Hematopoietic multipotent progenitor cell treated with erythropoietin and hydrocortisone succinate and interleukin-3 and kit ligand, for 8 days (in vitro differentiated cells): ENCODE measurements at places on chromosomes 2 and 18.

- DNase-seq: peak; percentile 8
These were observed 162.7 kb upstream of the ETAA1 start for GRCh38 chr2:67234440-67234839.

GRCh38 chr2:9905413-9905812 is 46.1 kb upstream of the GRHL1 start:
- no peak for DNase-seq

DNA sequence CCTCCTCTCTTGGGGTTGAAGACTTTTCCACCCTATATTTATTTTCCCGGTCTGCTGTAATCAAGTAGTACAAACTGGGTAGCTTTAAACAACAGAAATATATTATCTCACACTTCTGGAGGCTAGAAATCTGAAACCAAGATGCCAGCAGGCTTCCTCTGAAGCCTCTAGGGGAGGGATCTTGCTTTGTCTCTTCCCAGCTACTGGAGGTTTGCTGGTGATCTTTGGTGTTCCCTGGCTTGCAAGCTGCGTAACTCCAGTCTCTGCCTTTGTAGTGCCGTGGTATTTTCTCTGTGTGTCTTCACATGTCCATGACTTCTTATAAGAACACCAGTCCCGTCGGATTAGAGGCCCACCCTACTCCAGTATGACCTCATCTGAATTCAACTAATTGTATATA is 44.4 kb downstream of the MYO3B start:
- no peak for DNase-seq

- DNase-seq: no peak
These were observed 37.6 kb downstream of the RND3 start for GRCh38 chr2:150449856-150450255.

GRCh38 chr2:75587954-75588587 is 27.3 kb upstream of the EVA1A start:
- no peak for DNase-seq

GRCh38 chr18:70363861-70364260 is 75.0 kb downstream of the SOCS6 start:
- DNase-seq: no peak

DNA sequence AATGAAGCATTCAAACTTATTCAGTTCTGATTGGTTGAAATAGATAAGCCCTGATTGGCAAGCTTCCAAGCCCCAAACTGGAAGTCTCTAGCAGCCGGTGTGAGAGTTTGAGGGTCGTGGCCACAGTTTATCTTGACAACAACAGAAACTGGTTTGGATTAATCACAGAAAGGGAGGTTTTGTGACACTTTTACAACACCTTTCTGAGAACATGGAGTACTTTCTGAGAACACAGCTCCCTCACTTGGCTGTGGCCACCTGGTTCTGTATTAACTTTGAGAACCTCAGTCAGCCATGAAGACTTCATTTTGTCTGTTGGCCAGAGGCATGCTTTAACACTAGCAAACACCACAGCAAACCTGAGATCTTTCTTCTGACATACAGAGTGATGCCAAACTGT is 280.7 kb upstream of the VWC2L start:
- DNase-seq: peak; percentile 1

GRCh38 chr18:31049189-31049588 is 6.6 kb upstream of the DSC3 start:
- DNase-seq: no peak

GRCh38 chr2:88066543-88066942 is 1.1 kb upstream of the SMYD1 start:
- DNase-seq: no peak

- no peak for DNase-seq
These were observed 2.3 kb upstream of the EXOC6B start for GRCh38 chr2:72827966-72828646.

DNA sequence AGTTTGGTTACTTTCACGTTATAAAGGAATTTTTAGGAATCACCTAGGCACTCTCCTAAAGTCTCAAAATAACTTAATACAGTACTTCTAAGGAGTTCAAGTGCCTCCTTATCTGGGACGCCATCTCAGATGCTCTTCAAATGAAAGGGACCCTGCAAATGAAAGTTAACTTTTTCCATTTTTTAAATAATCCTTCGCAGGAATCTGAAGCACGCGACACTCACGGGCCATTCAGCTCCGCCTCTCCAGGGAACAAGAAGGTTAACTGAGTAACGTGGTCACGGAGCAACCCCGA is 537 bp upstream of the ZC3H15 start:
- DNase-seq: no peak

GRCh38 chr2:200609028-200609614 is 23.3 kb downstream of the AOX1 start:
- no peak for DNase-seq

- DNase-seq: no peak
These were observed 66.4 kb upstream of the CHMP1B start for GRCh38 chr18:11784674-11785304.

- DNase-seq: peak; percentile 53
These were observed 121.0 kb upstream of the XPO1 start for GRCh38 chr2:61658841-61659780.

- no peak for DNase-seq
These were observed 14.0 kb upstream of the ANKRD62 start for GRCh38 chr18:12079491-12080237.

GRCh38 chr2:9737053-9737875 is 106.0 kb upstream of the TAF1B start:
- peak; percentile 47 for DNase-seq

- DNase-seq: no peak
These were observed 118.6 kb downstream of the PTGR3 start for GRCh38 chr18:75090336-75090735.

DNA sequence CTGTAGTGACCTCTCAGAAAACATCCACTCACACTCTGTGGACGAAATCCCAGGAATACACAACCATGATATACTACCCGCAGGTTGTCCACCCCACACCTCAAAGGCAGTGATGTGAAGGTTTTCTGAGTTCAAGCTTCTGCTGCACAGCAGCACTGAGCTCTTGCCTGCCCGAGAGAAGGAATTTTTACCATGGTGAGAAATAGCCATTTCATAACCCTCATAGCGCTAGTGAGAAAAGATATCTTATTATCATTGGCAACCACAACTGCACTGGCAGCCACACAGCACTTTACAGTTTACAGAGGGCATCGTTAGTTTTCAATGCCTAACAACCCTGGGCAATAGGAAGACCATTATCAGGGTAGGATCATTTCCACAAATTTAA is 36.9 kb downstream of the NAPG start:
- DNase-seq: peak; percentile 3

DNA sequence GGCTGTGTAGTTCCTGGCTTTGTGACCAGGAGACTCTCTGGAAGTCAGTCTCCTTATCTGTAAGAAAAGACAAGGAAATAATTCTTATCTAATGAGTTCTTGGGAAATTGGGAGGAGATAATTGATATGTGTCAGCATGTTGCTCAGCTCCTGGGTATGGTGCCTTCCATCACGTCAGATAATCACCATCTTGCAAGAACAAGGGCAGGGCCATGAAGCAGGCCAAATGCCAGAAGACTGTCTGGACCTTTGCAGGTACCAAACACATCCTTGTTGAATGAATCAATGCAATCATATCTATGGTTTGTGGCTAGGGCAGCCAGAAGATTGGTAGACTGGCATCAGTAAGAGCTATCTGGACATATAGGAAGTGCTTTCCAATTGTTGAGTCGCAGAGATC is 473.5 kb downstream of the TNS1 start:
- DNase-seq: no peak

- no peak for DNase-seq
These were observed 217.8 kb upstream of the ARL4C start for GRCh38 chr2:234714711-234715110.
